ENCODE measurements at places on chromosomes 2 and 18.

- no peak for DNase-seq
Observed at GRCh38 chr2:31580321-31581117, at the start of gene SRD5A2. TSS of gene SRD5A2 (minus strand) at chr2:31580938. CDS start at chr2:31580900, 38 bp downstream.

DNA sequence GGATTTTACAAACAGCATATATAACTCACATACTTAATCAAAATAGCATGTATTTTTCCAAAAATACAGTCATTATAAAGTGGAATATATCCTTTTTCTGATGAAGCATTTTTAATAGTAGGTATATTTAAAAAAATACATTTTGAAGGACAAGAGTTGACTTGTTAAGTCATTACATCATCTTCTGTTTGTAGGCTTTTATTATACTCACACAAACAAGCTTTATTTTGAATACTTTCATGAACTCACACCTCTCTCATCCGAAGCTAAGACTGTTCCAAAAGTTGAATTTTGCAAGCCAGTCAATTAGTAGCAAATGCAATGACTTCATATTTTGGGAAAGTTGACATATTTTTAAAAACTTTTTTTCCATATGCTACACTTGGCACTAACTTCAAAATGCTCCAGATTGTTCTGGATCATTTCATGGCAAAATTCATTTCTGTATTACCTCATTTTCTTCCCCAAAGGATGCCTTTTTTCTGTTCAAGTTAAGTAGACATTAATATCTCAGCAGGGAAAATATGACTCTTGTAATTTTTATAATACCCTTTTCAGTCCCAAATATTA is 68.5 kb upstream of the WDR75 start:
- no peak for DNase-seq

DNA sequence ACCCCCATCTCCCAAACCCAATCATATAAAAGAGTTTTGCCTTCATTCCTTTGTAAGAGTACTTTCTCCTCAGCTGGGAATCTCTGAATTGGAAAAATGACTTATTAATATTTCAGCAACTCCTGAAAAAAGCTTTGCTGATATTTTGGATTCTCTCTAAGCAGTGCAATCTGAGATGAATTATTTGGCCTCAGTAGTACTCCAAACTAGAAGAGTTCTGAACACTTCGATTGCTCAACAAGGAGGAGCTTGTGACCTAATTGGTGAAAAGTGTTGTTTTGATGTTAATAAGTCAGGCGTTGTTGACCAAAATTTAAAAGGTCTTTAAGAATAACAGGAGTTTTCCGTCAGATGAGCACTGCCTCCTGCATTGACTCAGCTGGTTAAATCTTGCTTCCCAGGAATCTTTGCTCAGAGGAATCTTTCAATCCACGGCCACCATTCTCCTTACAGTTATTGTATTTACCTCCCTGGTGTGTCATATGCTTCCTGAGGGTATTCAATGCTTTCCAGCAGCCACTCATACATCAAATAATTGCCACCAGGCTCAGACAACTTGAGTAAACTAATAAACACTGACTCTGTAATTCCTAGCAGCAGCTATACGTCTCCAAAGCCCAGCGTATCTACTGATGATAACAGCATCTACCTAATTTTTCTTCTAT is 24.5 kb upstream of the LIPG start:
- DNase-seq = no peak

GRCh38 chr2:63844616-63845015 is 2.9 kb downstream of the UGP2 start:
- no peak for DNase-seq
